Activated CD8-positive, alpha-beta memory T cell treated with anti-CD3 and anti-CD28 coated beads, Interleukin-2, amount 10 ng/mL, durations not matched to agents 7 days and 5 days (primary cell): ENCODE measurements at places on chromosomes 7 and 10. TPM values are rescaled to one million over a fixed set of nuclear protein-coding genes. Genes with fewer than 3 reads are reported as not detected.
A peak's percentile ranks its signal among the peaks of the same experiment; 100 is the strongest.

- no peak for DNase-seq
Measured at GRCh38 chr10:18264466-18265050, 124.3 kb downstream of the CACNB2 start.

GRCh38 chr10:3487228-3487627, 297.8 kb downstream of the KLF6 start:
- peak; percentile 62 for DNase-seq

- peak; percentile 56 for DNase-seq
Measured at GRCh38 chr10:6579904-6580278, at the start of gene PRKCQ. PRKCQ (minus strand) TSS chr10:6580276; CDS start chr10:6515135, 65,141 bp downstream.

DNA sequence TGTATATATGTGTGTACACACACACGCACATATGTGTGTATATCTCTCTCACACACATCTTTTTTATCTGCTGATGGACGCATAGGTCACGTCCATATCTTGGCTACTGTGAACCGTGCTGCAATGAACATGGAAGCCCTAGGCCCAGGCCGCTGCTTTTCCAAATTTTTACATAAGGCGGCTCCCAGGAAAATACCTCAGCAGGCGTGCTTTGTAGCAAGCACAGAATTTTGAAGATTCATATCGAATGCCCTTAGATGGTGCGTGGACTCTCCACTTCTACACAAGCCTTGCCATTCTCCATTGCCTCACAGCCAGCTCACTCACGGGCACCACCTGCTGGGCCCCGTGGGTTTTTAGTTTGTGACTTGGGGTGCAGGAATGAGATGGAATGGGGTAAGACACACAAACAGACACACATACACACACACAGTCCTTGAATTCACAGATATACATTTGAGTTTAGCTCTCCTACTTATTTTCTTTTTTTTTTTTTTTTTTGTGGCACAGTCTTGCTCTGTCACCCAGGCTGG, 57.9 kb upstream of the RNF32 start:
- DNase-seq: no peak

GRCh38 chr7:32891043-32891799, at the start of gene KBTBD2:
KBTBD2 (minus strand) TSS chr7:32891760; CDS start chr7:32879604, 12,156 bp downstream.
- peak; percentile 91 for DNase-seq

GRCh38 chr10:660970-661596, 28.4 kb downstream of the DIP2C start:
- no peak for DNase-seq

GRCh38 chr10:10294881-10295529, 722.7 kb upstream of the CELF2 start:
- DNase-seq: no peak

- DNase-seq: no peak
Measured at GRCh38 chr7:155908385-155908784, 96.1 kb upstream of the SHH start.

DNA sequence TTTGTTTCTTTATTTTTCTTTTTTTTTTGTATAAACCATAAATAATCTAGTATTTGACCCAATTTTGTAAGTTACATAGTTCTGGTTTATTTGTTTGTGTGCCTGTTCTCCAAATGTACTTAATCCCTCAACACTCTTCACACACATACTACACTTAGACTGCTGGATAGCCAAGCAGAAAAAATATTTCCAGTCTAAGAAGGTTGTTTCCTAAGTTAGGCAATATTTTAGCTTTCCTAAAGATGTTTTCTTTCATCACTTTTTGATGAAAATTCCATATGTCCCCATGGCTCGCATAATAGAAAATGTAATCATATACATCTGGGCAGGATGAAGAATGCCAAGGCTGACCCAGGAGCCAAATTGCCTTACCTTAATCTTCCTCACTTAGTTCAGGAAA, 105.3 kb downstream of the PPP1R3A start:
- no peak for DNase-seq

CAV1 gene
- total RNA-seq: 0.87 TPM

IKZF1 gene
- 374 TPM for total RNA-seq

GLI3 gene
- total RNA-seq: 0.26 TPM

CALML5 gene
- not detected for total RNA-seq
